T47D (cell line): ENCODE measurements at places on chromosomes 12 and 14.

GRCh38 chr12:58576081-58576480 is 344.2 kb downstream of the LRIG3 start:
- no peak for DNase-seq

DNA sequence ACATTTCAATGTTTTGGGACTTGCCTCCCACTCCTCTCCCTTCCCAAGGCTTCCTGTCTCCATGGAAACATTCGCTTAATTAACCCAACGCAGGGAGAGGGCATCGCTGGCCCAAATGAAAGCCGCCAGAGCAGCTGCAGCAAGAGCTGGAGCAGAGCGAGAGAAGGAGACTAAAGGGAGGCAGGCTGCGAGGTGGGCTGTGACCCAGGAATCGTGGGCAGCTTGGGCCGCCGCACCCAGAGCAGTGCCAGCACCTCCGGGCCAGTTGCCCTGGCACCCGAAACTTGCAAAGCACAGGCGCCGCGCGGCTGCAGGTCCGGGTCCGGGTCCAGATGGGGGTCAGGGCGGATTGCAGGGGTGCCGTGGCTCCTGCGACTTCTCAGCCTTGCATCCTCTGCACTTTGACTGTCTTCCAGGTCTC is 43.5 kb upstream of the PTPRQ start:
- no peak for DNase-seq

DNA sequence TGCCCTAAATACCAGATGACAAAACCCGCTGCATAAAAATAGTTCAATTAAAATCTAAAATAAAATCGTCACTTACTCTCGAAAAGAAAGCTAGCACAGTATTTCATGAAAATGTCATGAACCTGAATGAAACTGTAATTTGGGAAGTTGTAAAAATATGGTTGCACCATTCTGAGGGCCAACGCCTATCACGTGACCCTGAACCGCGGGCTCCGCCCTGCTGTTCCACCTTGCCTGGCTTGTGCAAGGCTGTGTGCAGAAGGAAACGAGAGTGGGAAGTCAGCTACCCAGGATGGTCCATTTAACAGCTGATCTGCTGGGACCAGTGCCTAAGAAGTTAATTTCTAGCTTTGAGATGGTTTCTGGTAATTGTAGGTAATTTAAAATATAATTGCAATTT is 91.7 kb upstream of the BMP4 start:
- DNase-seq, result no peak

GRCh38 chr12:82279536-82280058 is 78.6 kb downstream of the CCDC59 start:
- no peak for DNase-seq

DNA sequence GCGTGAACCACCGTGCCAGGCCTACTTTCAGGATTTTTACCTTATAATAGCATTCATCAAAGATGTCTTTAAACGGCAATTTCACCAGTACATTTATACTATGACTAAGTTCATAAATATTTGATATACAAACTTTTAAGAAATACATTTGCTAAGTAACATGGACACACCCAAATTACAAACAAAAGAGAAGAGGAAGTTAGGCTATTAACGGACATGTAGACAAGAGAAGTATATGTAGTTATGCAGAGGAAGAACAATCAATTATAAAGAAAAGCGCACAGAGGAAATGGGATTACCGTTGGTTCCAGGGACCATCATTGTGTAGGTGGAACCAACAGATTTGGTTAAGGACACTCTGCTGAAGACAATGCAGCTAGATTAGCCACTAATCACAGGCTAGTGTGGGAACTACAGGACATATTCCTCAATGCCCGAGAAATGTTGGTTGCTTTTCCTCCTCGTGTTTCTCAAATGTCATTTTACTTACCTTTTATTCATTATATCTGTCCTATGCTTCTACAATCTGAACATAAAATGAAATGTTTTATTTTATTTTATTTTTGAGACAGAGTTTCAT is 24.0 kb upstream of the PKP2 start:
- no peak for DNase-seq
